ENCODE measurements at places on chromosomes 3 and 15.

- no peak for DNase-seq
Observed at GRCh38 chr3:114690911-114691310, 397.1 kb downstream of the TIGIT start.

- DNase-seq: no peak
Observed at GRCh38 chr3:101814835-101815234, 34.5 kb upstream of the NFKBIZ start.

GRCh38 chr15:93028632-93029213 is 60.3 kb downstream of the RGMA start:
- no peak for DNase-seq

DNA sequence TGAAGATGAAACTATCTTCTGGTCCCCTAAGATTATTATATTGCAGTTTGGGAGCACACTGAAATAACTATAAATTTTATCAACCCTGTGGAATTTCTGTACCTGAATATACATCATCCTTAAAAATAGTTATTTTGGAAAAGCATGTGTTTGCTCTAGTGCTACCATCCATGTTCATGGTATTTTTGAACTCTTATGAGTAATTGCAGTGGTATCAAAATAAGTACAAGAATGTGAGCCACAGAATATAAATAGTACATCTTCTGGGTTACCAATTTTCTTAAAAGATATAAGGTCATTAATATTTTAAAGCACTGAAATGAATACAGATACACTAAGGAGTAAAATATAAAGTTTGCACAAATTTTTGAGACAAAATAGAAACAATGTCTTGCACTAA is 206.5 kb downstream of the CBLB start:
- DNase-seq: no peak

DNA sequence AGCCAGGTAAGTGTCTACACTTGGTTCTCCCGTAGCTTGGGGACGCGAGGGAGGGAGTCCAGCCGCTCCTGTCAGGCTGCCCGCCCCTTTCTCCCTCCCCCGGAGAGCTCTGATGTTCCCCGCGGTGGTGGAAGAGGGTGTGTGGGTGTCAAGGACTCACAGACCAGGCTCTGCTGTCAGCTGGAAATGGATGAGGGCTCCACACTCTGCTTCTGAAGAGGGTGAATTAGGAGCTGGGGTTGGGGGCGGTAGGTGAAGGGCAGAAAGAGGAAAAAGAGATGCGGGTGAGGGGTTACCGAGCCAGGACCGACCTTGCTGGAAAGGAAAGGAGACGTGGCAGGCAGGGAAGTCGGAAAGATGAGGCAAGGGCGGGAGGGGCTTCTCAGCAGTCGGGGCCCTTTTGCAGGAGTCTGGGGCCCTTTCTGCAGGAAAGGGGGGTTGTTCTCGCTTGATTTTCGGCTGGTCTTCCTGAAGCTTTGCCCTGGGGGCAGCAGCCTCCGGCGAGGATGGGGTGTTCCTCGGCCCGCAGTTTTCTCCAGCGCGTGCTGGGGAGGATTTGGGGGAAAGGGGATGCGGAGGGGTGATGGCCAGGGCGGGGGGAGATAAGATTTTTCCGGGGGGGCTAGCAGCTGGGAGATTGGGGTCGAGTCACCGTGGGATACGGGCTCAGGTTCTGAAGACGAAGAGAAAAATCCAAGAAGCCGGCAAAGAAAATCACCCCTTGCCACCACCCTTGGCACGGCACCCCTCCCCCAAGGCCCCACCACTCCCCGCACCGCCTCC is 602 bp upstream of the BAHD1 start:
- peak; percentile 61 for DNase-seq

- DNase-seq: no peak
Observed at GRCh38 chr3:88385090-88385489, 235.3 kb downstream of the C3orf38 start.

- DNase-seq: no peak
Observed at GRCh38 chr3:25895443-25895842, 105.6 kb downstream of the OXSM start.

GRCh38 chr3:190382082-190382481 is 5.9 kb upstream of the CLDN16 start:
- DNase-seq: no peak

GRCh38 chr15:48090115-48090514 is 30.7 kb upstream of the SLC24A5 start:
- no peak for DNase-seq
